T-cell (primary cell): ENCODE measurements at places on chromosomes 4 and X.
A peak's percentile ranks its signal among the peaks of the same experiment; 100 is the strongest.

GRCh38 chr4:138241281-138242075 is 671 bp downstream of the SLC7A11 start:
- DNase-seq = no peak

DNA sequence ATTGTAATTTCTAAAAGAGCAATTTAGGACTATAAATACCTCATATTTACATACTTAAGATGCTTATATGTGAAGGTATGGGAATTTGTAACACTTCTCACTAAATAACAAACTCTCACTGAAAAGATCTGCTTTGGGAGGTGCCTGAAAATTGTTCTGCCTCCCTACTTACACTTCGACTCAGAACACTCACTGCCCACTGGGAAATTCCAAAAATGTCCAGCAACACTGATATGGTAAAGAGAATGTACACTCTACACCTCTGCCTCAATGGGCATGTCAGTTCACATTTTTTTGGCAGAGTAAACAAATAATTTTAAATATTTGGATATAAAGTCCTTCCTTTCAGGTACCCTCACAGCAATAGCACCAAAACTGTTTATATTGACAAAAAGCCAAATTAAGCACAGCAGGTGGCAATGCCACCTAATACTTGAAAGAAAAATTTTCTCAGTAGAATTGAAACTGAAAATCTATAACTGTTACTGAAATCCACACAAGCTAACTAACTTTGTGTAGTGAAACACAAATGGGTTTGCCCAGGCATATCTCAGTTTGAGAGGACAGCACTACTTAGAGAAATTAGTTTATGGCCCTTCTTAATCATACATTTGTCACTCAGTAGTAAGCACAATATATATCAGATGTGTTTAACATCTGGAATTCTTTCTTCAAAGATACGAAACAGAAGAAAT is 67.1 kb downstream of the PRDM5 start:
- no peak for DNase-seq

DNA sequence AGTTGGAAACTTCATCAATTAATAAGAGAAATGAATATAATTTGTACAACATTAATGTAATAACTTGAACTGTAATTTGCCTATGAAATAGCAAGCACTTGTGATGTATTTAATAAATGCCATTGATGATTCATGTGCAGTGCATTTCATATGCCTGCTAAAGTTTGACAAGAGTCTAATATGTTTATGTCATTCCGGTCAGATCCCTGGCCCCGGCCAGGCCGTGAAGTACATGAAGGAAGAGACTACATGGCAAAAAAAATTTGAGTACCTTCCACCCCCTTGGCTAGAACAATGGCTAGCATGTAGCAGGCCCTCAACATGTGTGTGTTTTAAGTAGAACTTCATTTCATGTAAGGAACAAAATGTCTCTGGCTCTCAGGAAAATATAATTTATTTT is 161.3 kb downstream of the ATP10D start:
- no peak for DNase-seq

DNA sequence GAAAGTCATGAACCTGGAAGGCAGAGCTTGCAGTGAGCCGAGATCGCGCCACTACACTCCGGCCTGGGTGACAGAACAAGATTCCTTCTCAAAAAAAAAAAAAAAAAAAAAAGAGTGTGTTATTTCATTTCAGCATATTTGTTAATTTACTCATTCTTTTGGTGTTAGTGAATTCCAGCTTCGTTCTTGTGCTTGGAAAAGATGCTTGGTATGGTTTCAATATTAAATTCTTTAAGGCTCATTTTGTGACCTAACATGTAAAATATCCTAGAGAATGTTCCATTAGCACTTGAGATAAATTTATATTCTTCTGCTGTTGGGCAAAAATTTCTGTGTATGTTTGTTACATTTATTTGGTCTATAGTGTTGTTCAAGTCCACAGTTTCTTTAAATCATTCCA is 66.8 kb downstream of the SPIN3 start:
- no peak for DNase-seq

GRCh38 chr4:101337688-101338087 is 9.6 kb downstream of the PPP3CA start:
- DNase-seq = no peak

GRCh38 chr4:116055857-116056827 is 942.7 kb upstream of the NDST4 start:
- no peak for DNase-seq

DNA sequence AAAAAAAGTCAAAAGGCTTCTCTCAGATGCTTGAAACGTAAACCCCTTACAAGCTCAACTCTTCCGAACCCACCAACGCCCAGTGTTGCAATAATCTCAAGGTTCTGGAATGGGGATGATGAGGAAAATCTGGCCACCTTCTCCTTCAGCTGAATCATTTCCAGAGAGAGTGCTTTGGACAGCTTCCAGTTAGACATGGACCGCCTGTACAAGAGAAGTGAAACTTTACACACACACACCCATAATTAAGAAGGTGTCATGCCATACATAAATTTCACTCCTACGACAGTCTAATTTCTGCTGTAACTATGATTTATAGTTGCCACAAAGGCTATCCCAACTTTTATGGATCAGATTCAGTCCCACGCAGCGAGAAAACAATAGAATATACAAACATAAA is 72.3 kb downstream of the PRKG2 start:
- no peak for DNase-seq

DNA sequence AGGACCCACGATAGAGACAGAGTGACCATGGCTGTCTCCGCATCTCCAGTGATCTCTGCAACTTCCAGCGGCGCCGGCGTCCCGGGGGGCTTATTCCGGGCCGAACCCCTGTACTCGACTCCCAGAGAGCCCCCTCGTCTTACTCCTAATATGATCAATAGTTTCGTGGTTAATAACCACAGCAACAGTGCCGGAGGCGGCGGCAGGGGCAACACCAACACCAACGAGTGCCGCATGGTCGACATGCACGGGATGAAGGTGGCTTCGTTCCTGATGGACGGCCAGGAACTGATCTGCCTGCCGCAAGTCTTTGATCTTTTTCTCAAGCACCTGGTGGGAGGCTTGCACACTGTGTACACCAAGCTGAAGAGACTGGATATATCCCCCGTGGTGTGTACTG is 343 bp downstream of the DACH2 start:
- no peak for DNase-seq

GRCh38 chr4:180542445-180543100 is 1700.6 kb upstream of the TENM3 start:
- DNase-seq = no peak

DNA sequence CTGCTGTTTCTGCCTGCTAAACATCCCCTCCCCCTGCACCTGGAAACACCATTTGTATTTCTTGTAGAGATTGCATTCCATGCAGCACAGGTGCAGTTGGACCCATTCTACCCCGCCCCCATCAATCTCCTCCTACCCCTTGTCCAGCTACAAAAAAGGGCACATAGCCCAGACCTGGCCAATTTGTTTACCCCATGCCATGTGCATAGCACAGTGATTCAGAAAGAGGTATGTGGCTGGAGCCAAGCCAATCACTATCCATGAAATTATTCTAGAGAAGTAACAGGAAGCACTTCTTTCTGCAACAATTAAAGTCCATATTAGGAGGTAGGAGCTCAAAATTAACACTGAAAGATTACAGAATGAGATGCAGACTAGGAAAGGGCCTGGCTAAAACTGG is 20.2 kb upstream of the TMEM184C start:
- no peak for DNase-seq

- no peak for DNase-seq
These were observed 13.0 kb upstream of the SOWAHD start for GRCh38 chrX:119745283-119745848.

DNA sequence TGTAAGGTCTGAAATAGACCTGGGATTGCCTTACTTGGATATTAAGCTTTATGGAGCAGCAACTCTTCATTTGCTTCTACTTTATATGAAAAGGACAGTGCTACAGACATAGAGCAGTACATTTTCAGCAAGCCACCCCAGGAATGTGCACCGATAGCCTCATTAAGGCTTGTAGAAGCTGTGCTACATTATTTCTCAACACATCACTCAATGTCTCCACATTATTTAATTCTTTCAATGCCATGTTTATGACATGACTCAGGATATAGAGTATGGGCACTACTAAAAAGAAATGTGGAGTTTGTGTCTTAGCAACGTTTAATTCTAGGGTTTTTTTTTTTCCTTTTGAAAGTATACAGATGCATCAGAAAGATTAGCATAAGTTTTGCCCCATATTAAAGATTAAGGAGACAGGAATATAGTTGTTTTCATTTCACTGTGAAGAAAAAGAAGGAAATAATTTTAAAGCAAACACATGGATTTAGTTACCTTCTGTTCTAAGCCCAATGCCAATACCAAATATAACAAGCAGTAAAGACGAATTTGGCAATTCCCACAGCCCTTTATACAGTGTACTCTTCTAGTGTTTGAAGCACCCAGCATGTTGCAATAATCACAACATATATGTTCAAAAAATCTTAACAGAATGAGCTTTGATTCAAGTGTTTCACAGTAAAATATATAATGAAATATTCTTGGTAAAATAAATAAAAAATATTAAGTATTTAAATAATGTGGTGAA is 2140.1 kb upstream of the AGA start:
- DNase-seq = no peak

- DNase-seq = no peak
These were observed 59.0 kb upstream of the NDUFC1 start for GRCh38 chr4:139361301-139361700.

- DNase-seq = no peak
These were observed 60.7 kb downstream of the ALPK1 start for GRCh38 chr4:112357897-112358296.

- no peak for DNase-seq
These were observed 72.6 kb downstream of the SMARCA5 start for GRCh38 chr4:143586080-143586479.

- no peak for DNase-seq
These were observed 66.8 kb upstream of the PLS3 start for GRCh38 chrX:115494161-115494560.

DNA sequence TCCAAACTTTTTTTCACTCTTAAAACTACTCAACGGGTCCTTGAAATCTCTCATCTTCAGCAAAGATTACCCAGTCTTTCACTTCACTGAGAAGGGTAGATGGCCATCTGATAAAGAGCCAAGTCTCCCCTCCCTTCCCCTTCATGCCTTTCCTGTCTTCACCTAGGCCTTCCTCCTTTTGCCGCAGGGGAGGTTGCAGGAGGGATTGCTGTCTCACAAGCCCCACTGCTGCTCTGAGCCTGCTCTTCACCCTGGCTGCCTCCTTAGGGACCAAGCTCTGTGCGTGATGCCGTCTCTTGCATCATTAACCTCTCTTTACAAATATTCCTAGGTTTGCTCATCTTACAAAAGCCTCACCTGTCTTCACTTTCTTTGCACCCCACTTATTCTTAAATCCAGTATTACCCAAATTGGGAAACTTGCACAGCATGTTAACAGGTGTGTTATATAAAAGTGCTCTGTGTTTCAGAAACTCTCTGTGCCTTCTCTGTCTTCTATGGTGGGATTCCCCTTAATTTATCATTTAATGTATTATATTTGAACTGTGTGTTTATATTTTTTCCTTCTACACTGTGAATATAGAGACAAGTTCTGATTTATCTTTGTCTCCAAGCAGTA is 3.8 kb downstream of the ZFX start:
- DNase-seq = no peak

GRCh38 chrX:70139736-70140135 is 6.5 kb downstream of the IGBP1 start:
- DNase-seq = no peak

DNA sequence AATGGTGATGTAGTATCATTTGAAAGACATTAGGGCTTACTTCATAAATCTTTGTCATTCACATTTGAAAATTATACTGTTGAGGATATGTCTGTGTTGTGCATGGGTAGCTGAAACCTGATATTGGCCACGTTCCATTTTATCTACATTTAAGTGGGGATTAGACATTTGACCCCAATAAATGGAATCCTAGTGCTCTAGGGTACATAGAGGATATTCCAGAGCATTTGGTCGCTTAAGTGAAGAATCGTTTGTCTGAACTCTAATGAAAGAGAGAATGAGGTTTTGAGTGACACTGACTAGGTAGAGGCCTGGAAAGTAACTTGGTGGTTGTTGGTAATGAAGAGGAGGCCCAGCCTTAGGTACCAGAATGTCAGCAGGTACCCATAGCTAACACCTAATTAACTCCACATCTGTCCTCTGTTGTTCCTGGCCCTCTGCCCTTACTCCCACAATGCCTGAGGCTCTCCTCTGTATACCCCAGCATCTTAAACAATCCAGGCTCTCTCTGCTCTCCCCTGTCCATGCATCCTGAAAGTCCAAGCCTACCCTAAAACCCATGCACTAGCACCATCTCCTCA is 299.5 kb upstream of the KLF3 start:
- no peak for DNase-seq

GRCh38 chr4:26302031-26302899 is 18.5 kb upstream of the RBPJ start:
- no peak for DNase-seq

DNA sequence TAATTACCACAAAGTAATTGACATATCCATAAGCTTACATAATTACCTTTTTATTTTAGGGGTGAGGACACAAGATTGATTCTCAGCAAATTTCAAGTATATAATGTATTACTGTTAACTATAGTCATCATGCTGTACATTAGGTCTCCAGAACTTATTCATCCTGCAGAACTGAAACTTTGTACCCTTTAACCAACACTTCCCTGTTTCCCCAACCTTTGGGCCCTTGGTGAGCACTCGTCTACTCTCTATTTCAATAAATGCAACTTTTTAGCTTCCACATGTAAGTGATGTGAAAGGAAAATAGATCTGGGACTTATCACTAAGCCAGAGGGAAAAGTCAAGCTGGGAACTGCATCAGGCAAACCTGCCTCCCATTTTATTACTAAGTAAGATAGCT is 33.6 kb upstream of the CCNG2 start:
- DNase-seq = no peak

GRCh38 chr4:112321776-112322684 is 24.9 kb downstream of the ALPK1 start:
- peak; percentile 59 for DNase-seq

GRCh38 chrX:134388161-134389109 is 71.5 kb upstream of the HPRT1 start:
- no peak for DNase-seq

- DNase-seq = no peak
These were observed 3.7 kb upstream of the SETD7 start for GRCh38 chr4:139559687-139560086.

- no peak for DNase-seq
These were observed 345.7 kb upstream of the FAT1 start for GRCh38 chr4:187069398-187069797.

DNA sequence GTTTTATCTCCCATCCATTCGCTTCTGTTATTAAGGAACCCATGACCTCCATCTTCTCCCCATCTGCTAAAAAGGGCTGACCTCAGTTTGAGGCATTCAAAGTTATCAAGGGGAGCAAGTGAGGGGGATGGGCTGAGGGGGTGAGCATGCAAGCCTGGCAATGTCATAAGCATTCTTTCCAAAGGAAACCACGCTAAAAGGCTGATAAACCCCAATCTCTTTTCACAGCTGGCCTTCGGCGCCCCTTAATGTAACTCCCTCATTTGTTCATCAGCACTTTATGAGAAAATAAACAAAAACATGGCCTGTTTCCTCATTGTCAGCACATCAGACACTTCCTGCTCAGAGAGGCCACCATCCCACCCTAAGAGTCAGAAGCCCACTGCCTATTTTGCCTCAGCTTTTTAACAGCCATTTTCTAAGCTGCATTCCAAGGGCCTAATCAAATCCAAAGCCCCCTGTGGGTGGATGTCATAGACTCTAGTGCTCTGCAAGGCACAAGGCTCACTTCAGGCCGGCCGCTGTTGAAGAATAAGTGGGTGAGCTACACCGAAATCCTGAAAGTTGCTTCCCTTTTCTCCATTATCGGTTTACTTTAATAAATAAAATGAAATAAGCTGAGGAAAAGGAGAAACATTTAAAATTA is 92.0 kb upstream of the SRD5A3 start:
- DNase-seq = no peak
